ENCODE measurements at places on chromosomes 2 and 18.

DNA sequence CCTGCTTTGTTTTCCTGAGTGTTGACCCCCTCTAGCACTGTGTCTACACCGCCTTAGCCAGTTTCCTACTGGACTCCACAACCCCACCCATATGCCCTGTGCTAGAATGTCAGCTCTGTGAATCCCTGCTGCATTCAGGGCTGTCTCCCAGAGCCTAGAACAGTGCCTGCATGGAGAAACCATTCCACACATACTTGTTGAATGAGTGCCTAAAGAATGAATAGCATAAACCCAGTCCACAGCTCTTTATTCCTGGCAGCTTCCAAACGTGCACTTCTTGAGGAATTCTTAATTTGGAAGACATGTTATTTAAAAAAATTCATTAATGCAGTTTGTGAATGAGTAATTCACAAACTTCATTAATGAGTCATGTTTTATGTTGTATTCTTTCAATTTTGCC lies 6.5 kb upstream of the NAPG start:
- DNase-seq: no peak

- no peak for DNase-seq
Measured at GRCh38 chr18:55123361-55123760, 164.1 kb upstream of the CCDC68 start.

GRCh38 chr2:235300368-235301201 lies 193.3 kb upstream of the AGAP1 start:
- DNase-seq: no peak

DNA sequence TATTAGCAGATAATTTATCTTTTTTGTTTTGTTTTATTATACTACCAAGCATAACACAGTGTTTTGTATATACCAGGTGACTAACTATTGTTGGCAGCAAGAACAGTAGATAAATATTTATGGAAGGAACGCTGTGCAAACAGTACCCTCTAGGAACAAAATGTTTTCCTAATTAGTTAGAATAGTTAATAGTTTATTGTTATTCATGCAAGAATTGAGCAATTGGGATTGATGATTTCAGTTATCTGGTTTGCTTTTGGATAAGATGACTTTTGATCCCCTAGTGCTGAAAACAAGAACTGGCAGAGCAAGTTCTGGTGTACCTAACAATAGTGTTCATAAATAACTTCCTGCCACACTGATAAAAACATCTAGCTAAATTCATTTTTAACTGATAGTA lies 323.3 kb downstream of the TGIF1 start:
- DNase-seq: no peak

- no peak for DNase-seq
Measured at GRCh38 chr2:168378960-168379669, 77.0 kb upstream of the CERS6 start.

DNA sequence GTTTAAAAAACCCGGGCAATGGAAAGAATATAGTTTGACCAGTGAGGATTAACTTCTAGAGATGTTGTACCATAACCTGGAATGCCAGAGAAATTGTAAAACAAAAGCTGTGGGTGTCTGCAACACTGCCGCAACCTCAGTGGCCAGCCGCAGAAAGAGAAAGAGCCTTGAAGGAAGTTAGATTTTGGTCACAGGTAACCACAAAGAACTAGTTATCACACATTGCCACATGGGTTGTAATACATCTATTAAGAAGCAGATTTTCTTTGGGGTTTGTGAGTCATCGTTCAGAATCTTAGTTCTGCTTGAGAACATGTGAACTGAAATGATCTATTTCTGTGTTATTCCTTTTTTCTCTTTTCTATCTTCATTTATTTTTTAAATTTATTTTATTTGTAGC lies 222.9 kb upstream of the AGAP1 start:
- DNase-seq: peak; percentile 52

DNA sequence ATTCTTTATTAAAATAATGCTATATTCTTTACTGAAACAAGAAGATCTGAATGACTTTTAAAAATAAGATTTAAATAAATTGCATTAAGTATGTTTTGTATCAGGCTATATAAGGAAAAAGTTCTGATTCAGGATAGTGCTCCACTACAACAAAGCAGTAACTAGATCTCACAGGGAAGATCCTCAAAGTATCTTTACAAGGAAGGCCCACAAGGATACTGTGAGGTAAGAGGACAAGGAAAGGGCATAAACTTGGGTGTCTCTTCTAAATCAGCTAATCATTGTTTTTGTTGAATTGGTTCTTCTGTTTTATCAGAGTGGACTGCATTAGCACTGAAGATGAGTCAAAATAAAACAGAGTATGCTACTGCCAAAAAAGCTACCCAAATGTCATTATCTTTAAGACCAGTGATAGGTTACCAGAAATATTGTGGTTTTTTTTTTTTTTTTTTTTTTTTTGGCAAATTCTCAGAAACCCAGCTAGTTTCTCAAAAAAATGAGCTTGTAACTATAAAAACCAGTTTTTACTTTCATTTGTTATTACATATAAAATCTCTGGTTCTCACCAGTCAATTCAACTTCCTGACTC lies 160.9 kb downstream of the BAZ2B start:
- no peak for DNase-seq

- DNase-seq: no peak
Measured at GRCh38 chr18:5973099-5973498, 77.8 kb upstream of the TMEM200C start.

- DNase-seq: no peak
Measured at GRCh38 chr2:178892751-178893625, 85.8 kb upstream of the TTN start.

GRCh38 chr2:18605115-18605514 lies 15.7 kb upstream of the NT5C1B start:
- no peak for DNase-seq

GRCh38 chr2:186592137-186592875 lies 2.5 kb downstream of the ITGAV start:
- DNase-seq: no peak

DNA sequence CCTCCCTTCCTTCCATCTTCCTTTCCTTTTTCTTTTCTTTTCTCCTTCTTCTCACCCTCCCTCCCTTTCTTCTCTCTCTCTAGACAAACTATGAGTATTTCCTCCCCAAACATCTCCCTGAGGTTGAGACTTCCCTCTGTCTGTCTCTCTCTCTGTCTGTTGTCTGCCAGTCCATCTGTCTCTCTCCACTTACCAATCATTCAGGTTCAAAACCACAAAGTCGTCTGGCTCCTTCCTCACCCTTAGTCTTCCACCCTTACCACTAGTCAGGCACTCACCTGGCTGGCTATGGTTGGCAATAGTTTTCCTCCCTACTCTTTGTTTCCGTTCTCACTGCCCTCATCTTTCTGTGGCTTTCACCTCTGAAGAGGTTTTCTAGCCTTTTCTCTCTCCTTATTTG lies 12.9 kb downstream of the CCL20 start:
- DNase-seq: no peak

- no peak for DNase-seq
Measured at GRCh38 chr2:162075689-162076132, 1.7 kb upstream of the DPP4 start.

DNA sequence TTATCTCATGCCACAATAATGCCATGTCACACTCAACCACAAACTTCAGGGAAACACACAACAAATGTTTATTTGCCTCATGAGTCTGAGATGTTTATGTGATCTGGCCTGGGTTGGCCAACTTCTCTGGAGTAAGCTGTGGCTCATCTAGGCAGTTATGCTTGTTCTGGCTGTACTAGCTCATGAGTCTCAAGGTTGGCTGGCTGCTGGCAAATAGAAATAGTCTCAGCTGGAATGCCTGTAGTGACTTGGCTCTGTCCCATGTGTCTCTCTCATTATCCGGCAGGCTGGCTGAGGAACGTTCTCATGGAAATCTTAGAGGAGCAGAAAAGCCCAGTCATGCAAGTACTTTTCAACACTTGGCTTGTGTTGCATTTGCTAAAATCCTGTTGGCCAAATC lies 234.9 kb upstream of the CDH2 start:
- no peak for DNase-seq

GRCh38 chr2:125842041-125842440 lies 813.9 kb upstream of the GYPC start:
- DNase-seq: no peak

GRCh38 chr18:3499501-3499900 lies 49.5 kb downstream of the TGIF1 start:
- DNase-seq: no peak

GRCh38 chr2:73225513-73226360 lies 7.3 kb downstream of the PRADC1 start:
- DNase-seq: no peak

GRCh38 chr2:72744049-72744448 lies 81.8 kb downstream of the EXOC6B start:
- no peak for DNase-seq

DNA sequence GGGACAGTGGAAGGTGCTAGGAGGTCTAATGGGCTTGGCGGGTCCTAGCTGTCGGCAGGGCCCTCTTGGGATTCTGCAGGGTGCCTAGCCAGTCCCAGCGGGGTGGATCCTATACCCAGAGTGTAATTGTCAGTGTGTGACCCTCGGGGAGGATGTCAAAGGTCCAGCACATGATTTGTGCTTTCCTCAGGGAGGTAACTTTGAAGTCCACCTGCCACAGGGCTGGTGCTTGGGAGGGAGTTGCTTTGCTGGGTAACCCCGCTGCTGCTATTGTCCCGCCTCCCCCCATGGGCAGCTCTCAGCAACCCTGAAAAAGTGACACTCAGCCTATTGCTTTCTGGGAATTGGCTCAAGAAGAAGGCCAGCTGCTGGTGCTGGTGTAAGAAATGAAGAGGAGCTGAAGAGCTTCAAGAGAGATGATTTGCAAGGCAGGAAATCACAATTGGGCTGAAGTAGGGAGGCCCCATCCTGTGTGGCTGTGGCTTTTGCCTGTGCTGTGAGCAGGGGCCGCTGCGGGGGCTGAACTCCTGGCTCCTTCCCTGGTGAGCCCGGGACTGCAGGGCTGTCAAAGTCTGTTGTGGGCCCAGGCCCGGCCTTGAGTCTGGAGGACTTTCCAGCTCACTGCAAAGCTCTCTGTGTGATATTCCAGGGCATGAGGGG lies 36.4 kb downstream of the EMILIN2 start:
- peak; percentile 34 for DNase-seq

DNA sequence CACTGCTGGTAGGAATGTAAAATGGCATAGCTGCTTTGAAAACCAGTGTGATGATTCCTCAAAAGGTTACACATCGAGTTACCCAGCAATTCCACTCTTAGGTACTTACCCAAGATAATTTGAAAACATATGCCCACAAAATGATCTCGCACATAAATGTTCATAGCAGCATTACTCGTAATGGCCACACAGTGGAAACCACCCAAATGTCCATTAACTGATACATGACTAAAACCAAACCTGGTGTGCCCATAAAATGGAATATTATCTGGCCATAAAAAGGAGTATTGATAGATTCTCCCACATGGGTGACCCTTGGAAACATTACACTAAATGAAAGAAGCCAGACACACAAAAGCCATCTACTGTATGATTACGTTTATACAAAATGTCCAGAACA lies 70.4 kb downstream of the ALPK2 start:
- no peak for DNase-seq

- no peak for DNase-seq
Measured at GRCh38 chr2:143728498-143728897, 599.3 kb downstream of the ARHGAP15 start.

DNA sequence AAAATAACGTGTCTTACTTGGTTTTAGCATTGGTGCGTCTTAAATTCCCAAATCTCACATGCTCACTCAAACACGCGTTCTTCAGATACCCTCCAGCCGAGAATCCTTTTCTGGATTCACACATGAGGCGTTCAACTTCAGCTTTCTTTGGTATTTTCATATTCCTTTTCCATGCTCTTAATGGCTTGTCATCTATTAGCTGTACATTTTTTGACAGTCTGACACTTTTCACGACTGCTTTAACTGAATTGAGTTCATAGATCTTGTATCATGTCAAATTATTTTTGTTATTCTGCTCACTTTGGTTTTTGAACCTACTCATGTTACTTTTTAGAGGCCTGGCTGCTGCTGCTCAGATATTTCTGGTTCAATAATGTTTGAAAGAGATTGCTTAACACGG lies 59.0 kb downstream of the INPP5D start:
- no peak for DNase-seq
